B cell (primary cell): ENCODE measurements at places on chromosomes 13 and 19. TPM values are rescaled to one million over a fixed set of nuclear protein-coding genes. Genes with fewer than 3 reads are reported as not detected.
A peak's percentile ranks its signal among the peaks of the same experiment; 100 is the strongest.

- H3K27me3 ChIP-seq: no peaks in the 10 kb centered on the region
- no peak for DNase-seq
- H3K27ac ChIP-seq: peak overlapping the region; percentile 62
- no peak overlapping the region for H3K4me3 ChIP-seq
- peaks cover 13% of the 10 kb centered on the region for H3K4me1 ChIP-seq
Observed at GRCh38 chr19:17553256-17553655, 2.2 kb upstream of the COLGALT1 start.

DNA sequence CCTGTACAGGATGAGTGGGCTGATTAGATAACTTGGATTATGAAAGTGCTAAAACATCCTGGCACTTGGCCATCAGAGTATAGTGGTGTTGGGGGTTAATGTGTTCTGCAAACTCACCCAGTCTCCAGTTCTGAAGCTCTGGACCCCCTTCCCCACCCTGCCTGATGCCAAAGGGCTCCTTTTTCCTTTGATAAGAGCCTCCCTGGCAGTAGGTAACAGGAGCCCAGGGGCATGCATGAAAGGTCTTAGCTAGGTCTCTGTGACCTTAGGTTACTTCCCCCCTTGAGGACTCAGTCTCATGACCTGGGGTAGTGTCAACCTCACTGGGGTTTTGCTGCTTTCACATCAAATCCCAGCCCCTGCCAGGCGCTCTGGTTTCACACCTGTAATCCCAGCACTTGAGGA is 2.5 kb downstream of the RPS28 start:
- no peak for DNase-seq
- peaks cover 18% of the 10 kb centered on the region for H3K4me1 ChIP-seq
- H3K27me3 ChIP-seq: peaks cover 3% of the 10 kb centered on the region
- no peaks in the 10 kb centered on the region for H3K36me3 ChIP-seq
- H3K27ac ChIP-seq: no peak overlapping the region

GRCh38 chr19:7426986-7427385 is 61.8 kb downstream of the PEX11G start:
- H3K27ac ChIP-seq: no peak overlapping the region
- H3K4me1 ChIP-seq: no peaks in the 10 kb centered on the region
- no peaks in the 10 kb centered on the region for H3K27me3 ChIP-seq
- peaks cover 16% of the 10 kb centered on the region for H3K36me3 ChIP-seq

Gene CGB3
- not detected in 2 replicates for total RNA-seq

- H3K4me1 ChIP-seq: no peaks in the 10 kb centered on the region
- H3K27ac ChIP-seq: no peak overlapping the region
- H3K27me3 ChIP-seq: no peaks in the 10 kb centered on the region
- H3K36me3 ChIP-seq: no peaks in the 10 kb centered on the region
- DNase-seq: no peak
- no peak overlapping the region for H3K4me3 ChIP-seq
Observed at GRCh38 chr13:75721307-75721706, 85.2 kb downstream of the LMO7 start.

DNA sequence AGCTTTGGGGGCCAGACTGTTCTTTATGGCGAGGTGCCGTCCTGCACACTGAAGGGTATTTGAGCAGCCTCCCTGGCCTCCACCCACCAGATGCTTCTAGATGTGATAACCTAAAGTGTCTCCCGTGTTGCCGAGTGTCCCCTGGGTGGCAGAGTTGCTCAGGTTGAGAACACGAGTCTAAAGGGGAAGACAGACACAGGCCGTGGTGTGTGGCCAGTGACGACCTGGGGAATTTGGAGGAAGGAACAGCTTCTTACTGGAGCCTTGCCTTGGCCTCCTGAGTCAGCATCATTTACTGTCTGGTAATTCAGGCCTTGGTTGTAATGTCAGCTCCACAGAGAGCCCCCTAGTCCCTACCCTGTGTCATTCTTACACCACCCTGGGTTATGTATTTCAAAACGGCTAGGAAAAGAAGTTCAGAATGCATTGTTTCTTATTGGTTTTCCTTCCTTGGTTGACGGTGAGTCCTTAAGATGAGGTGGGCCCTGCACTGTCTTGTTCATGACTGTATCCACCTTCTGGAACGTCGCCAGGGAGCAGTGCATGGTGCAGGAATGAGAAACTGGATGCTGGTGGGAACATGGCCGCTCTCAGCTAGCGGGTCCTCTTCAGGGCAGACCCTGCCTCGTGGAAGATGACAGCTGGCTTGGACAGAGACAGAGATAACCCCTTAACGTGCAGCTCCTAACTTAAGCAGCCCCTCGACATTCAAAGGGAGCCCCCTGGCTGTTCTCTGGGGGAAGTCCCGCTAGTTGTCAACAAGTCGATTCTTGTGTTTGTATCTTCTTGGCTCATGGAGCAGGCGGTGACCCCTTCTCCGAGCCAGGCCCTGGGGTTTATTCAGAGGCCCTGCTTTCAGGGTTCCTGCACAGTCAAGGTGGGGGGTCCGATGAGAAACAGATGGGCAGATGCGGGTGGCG is 7.2 kb downstream of the SIN3B start:
- DNase-seq: peak; percentile 69
- H3K36me3 ChIP-seq: no peaks in the 10 kb centered on the region
- H3K27me3 ChIP-seq: no peaks in the 10 kb centered on the region

GRCh38 chr13:46170268-46170667 is 11.7 kb downstream of the LCP1 start:
- H3K4me1 ChIP-seq: peaks cover 100% of the 10 kb centered on the region
- H3K36me3 ChIP-seq: peaks cover 4% of the 10 kb centered on the region
- peak overlapping the region; percentile 91 for H3K27ac ChIP-seq

DNA sequence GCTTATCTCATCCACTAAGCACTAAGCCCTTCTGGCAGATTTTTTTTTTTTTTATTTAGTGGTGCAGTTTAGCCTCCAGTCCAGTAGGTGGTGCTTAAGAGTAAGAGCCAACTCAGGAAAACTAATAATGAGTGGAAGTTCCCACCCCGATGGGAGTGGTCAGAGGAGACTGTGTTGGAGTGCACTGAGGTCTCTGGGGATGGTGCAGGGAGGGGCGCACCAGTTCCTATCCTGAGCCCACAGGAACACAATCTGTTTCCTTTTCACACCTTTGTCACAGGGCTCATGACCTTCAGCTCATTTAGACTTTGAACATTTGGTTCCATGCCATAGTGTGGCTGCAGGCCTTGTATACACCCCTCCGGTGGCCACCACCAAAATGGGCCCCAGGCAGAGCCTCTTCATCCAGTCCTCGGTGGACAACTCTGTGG is 367.4 kb downstream of the SPRY2 start:
- H3K36me3 ChIP-seq: no peaks in the 10 kb centered on the region
- H3K27me3 ChIP-seq: no peaks in the 10 kb centered on the region
- H3K4me1 ChIP-seq: no peaks in the 10 kb centered on the region
- H3K4me3 ChIP-seq: no peak overlapping the region
- DNase-seq: peak; percentile 24

Gene LGALS7
- total RNA-seq: not detected in 2 replicates

- H3K27ac ChIP-seq: no peak overlapping the region
- DNase-seq: no peak
- no peaks in the 10 kb centered on the region for H3K27me3 ChIP-seq
- peaks cover 44% of the 10 kb centered on the region for H3K4me1 ChIP-seq
Observed at GRCh38 chr19:47486900-47487299, 2.9 kb upstream of the KPTN start.

Gene TMEM205
- 48.5 and 53.4 TPM in 2 replicates for total RNA-seq

Gene ZNF433
- 7.3 and 7.6 TPM in 2 replicates for total RNA-seq

Gene MLLT1
- 40.2 and 45.7 TPM in 2 replicates for total RNA-seq

GRCh38 chr19:33933931-33934330 is 137.3 kb downstream of the KCTD15 start:
- DNase-seq: no peak
- H3K27me3 ChIP-seq: no peaks in the 10 kb centered on the region
- no peaks in the 10 kb centered on the region for H3K4me1 ChIP-seq
- H3K36me3 ChIP-seq: no peaks in the 10 kb centered on the region

DNA sequence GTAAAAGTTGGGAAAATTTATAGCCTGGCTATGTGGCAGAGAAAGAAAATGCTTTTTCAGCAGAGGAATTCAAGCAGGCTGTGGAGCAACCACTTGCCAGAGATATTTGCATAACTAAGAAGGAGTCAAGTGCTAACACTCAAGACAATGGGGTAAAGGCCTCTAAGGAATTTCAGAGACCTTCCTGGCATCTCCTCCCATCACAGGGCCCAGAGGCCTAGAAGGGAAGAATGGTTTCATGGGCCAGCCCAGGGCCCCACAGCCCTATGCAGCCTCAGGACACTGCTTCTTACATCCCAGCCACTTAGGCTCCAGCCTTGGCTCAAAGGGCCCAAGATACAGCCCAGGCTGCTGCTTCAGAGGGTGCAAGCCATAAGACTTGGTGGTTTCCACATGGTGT is 14.3 kb downstream of the SLC15A1 start:
- no peaks in the 10 kb centered on the region for H3K36me3 ChIP-seq
- no peak for DNase-seq
- no peaks in the 10 kb centered on the region for H3K4me1 ChIP-seq
- no peaks in the 10 kb centered on the region for H3K27me3 ChIP-seq
- H3K4me3 ChIP-seq: no peak overlapping the region

DNA sequence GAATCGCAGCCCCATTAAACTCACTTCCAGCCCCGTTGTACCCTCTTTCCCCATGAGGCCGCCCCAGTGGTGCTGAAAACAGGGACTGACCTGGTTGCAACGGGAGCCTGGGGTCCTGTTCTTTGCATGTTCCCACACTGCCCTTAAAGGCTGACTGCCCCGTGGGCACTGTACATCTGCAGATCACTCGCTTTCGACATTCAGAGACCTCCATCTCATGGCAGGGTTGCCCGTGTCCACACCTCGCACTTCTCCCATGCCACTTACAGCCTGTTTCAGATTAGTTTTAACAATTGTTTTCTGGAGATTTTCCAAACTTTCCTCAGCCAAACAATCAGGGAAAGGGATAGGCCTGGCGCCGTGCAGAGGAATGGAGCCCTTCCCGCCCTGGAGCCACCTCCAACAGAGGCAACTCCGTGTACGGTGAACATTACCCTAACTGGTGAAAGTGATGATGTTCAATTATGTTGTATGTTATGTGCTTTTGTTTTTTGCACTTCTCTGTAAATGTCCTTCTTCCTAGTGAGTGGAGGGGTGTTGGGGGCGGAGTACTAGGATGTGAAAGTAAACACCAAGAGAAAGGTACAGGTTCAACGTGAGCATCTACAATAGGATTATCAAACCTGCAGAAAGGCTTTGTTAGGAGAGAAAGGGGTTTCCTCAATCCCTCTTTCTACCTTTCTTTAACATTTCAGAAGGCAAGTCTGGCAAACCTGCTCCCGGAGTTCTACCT is 262.8 kb downstream of the FOXO1 start:
- H3K27me3 ChIP-seq: no peaks in the 10 kb centered on the region
- DNase-seq: no peak
- no peak overlapping the region for H3K4me3 ChIP-seq
- peaks cover 15% of the 10 kb centered on the region for H3K4me1 ChIP-seq
- H3K36me3 ChIP-seq: no peaks in the 10 kb centered on the region
